ENCODE measurements at places on chromosomes 3 and 15.

- DNase-seq, result no peak
Observed at GRCh38 chr3:155192957-155193746, 100.3 kb downstream of the STRIT1 start.

DNA sequence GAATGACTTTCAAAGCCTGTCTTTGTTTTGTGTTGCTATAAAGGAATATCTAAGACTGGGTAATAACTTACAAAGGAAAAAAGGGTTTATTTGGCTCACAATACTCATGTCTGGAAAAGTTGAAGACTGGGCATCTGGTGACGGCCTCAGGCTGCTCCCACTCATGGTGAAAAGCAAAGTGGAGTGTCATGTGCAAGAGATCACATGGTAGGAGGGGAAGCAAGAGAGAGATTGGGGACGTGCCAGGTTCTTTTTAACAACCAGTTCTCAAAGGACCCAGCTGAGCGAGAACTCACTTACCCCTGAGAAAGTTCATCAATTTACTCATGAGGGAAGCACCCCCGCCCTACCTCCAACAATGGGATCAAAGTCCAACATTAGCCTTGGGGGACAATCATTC is 929.4 kb downstream of the ROBO1 start:
- no peak for DNase-seq

DNA sequence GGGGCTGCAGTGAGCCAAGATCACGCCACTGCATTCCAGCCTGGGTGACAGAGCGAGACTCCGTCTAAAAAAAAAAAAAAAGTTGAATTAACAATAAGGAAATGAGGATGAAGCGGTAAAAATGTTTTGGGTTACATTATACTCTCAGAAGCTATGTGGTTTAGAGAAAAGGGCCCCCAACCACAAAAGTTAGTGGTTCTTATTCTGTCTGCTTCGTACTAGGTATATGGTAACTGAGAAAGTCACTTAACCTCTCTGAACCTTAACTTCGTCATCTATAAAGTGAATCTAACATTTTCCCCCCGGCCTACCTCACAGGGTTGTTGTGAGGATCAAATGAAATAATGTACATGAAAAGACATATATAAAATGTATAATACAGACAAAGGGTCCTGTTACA is 38.4 kb upstream of the EHHADH start:
- DNase-seq, result no peak

- no peak for DNase-seq
Observed at GRCh38 chr3:16388850-16389441, 123.9 kb downstream of the OXNAD1 start.

- no peak for DNase-seq
Observed at GRCh38 chr3:2790266-2790815, 319.8 kb downstream of the IL5RA start.

- no peak for DNase-seq
Observed at GRCh38 chr3:56339244-56339643, 129.0 kb downstream of the ERC2 start.

GRCh38 chr3:20068512-20069177 is 28.4 kb downstream of the KAT2B start:
- no peak for DNase-seq

DNA sequence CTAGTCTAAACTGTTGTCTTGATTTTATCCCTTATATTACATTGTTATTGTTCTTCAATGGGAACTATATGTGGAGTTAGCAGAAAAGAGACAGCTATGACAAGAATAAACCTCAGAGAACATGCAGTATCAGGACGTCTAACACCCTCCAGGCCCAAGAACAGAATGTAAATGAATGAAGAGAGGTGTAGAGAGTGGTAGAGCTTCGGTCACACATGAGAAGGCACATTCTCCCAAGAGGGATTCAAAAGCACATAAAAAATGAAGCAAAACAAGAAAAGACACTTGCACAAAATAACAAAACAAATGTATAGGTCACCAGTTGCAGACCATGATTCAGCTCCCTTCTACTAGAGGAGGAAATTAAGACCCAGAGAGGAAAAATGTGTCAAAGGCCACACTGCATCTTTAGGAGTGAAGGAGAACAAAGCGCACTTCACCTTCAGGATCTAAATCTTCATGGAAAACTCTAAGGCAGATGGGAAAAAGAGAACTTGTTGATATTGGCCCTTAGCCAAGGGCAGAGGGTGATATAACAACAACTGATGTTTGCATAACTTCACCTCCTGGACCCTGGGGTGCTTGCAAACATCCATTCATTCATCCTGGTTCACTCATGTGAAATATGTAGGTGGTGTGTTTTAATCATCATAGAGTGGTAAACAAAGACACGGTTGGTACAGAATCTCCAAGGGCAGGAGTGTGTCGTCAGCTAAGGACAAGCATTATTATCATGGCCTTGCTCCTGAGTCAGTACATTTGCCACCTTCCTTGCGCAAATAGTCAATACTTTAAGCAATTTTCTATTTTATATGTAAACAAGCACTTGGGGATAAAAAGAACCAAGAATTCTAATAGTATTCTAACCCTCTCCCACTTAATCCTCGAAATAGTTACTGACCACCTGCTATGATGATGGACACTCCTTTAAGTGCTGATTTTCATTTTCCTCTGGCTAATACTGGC is 8.8 kb downstream of the NEK10 start:
- DNase-seq, result no peak

All from T-cell (primary cell).